ENCODE measurements at places on chromosomes 1 and 21. TPM values are rescaled to one million over a fixed set of nuclear protein-coding genes. Genes with fewer than 3 reads are reported as not detected.

DNA sequence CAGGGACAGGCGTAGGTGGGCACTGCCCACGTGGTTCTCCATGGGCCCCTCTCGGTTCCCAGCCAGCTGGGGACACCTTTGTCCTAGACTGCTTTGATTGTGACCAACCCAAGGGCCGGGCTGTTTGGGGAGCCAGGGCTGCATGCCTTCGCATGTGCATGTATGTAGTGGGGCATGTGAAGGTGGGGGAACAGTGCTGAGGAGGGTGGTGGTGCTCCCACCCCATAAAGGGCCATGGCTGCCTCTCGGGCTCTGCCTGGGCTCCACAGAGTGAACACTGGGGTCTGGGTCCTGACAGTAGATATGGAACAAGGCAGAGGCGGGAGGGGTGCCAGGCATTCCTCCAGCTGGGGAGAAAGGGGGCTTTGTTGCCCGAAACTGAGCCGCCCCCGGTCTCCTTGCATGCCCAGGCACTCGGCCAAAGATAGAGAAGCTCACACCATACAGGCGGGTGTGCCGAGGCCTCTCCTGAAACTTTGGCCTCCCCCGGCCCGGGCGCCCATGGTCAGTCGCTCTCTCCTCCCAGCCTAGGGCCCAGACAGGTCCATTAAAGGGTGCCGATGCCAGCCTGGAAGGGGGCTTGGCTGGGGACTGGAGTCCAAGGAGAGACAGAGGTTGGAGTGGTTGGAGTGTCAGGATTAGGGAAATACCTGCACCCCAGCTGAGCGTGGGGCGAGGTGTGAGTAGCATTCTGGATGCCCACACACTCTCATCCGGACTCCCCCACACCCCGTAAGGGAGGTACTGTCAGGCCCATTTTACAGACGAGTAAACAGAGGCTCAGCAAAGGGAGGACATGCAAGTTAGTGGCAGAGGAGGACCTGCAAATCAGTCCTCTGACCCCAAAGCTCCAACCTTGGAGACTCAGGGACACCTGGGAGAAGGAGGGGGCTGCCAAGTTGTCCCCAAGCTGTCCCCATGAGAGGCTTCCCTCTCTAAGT lies 41.1 kb downstream of the EPHA2 start:
- DNase-seq: no peak

GRCh38 chr1:68327414-68327813 lies 95.1 kb upstream of the WLS start:
- no peak for DNase-seq

GRCh38 chr21:24204641-24205040 lies 1402.6 kb downstream of the MRPL39 start:
- DNase-seq: no peak

Gene CFHR4
- total RNA-seq: not detected

Gene NFASC
- 0.11 TPM for total RNA-seq

Gene GPR161
- total RNA-seq: 0.73 TPM

Data from CD8-positive, alpha-beta memory T cell (primary cell).